ENCODE measurements at places on chromosomes 1 and 21.

GRCh38 chr1:10881046-10881445 is 84.6 kb upstream of the CASZ1 start:
- DNase-seq, result no peak

DNA sequence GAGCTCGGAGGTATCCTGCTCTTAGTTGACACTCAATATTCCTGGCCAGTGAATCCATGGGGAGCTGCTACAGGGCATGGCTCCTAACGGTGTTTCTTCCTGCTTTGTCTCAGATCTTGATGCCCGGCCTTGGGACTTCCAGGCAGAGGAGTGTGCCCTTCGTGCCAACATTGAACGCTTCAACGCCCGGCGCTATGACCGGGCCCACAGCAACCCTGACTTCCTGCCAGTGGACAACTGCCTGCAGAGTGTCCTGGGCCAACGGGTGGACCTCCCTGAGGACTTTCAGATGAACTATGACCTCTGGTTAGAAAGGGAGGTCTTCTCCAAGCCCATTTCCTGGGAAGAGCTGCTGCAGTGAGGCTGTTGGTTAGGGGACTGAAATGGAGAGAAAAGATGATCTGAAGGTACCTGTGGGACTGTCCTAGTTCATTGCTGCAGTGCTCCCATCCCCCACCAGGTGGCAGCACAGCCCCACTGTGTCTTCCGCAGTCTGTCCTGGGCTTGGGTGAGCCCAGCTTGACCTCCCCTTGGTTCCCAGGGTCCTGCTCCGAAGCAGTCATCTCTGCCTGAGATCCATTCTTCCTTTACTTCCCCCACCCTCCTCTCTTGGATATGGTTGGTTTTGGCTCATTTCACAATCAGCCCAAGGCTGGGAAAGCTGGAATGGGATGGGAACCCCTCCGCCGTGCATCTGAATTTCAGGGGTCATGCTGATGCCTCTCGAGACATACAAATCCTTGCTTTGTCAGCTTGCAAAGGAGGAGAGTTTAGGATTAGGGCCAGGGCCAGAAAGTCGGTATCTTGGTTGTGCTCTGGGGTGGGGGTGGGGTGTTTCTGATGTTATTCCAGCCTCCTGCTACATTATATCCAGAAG is 16.7 kb downstream of the ALX3 start:
- peak; percentile 23 for DNase-seq

- no peak for DNase-seq
These were observed 133.1 kb downstream of the SMYD3 start for GRCh38 chr1:246373828-246374569.

DNA sequence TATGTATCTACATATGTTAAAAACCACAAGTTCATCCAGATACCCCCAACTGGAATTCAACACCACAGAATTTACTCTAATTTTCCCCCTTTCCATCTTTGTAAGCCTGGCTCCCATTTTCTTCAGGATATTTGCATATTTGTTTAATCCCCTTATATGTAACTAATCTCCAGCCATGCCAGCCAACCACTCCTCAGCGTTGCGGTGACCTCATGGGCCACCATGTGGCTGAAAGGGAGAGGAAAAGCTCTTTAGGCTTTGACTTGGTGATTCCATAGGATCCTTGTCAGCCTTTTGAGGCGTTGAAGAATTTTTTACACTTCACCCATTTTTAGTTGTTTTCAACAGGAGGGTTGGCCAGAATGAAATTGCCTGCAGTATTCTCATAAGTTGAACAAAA is 10.0 kb downstream of the CLDN19 start:
- no peak for DNase-seq

GRCh38 chr1:183910845-183911244 is 105.9 kb downstream of the RGL1 start:
- DNase-seq, result no peak

GRCh38 chr1:221994274-221994698 is 252.4 kb upstream of the DUSP10 start:
- DNase-seq, result no peak

GRCh38 chr1:5001466-5001865 is 347.1 kb downstream of the AJAP1 start:
- no peak for DNase-seq

DNA sequence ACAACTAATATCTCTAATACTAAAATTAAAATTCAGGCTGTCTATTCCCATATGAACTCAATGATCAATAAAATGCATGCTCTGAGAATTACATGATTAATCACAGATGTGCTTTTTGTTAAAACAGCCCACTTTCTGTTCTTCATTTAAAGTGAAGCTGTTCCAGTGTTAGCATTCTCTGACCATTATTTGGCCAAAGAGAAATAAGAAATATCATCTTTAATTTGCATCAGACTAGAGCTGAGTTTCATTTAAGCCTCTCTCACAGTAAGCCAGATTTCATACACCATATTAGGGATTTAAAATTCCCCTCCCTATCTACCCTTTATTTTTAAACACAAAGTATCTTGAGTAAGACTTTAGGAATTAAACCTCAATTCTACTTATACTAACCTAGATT is 261.6 kb downstream of the TPR start:
- DNase-seq, result no peak

DNA sequence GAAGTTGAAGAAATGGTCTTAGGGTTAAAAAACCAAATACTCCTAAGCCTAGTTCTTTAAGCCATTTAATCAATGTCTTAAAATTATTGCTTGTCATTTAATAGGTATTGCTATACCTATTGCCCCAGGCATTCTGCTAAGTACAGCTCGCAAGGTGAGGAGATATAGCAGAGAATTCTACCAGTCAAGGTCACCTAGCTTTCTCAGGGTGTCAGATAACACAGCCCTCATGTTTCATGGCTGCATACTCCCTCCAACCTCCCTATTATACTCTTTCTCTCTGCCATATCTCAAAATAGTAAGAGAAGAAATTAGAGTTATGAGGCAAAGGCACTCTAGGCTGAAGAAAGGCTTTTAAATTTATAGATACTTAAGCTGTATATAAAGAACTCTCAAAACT is 68.4 kb upstream of the GPR88 start:
- no peak for DNase-seq

DNA sequence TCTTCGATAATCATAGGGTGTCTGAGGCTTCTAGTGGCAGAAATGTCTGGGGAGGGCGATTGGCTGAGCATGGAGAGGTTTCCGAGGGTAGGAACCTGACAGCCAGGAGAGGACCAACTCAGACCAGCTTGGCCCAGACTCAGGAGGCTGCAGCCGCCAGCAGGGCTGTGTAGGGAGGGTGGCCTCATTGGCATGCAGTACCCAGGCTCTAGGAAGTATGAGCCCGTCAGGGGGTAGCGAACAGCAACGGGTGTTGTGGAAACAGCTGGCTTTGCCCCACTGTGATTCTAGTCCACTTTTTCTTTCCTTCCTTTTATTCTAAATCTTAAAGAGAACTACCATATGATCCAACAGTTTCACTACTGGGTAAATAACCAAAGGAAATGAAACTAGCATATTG is 103.3 kb downstream of the DIRAS3 start:
- DNase-seq, result peak; percentile 41

- peak; percentile 7 for DNase-seq
These were observed at the start of gene CFAP45 for GRCh38 chr1:159900086-159900680. Gene CFAP45, minus strand, starts transcription at chr1:159900165. Its CDS starts 67 bp downstream, at chr1:159900098.

GRCh38 chr1:56686169-56686568 is 41.1 kb downstream of the PRKAA2 start:
- DNase-seq, result no peak

GRCh38 chr1:192118881-192119405 is 39.3 kb upstream of the RGS18 start:
- DNase-seq, result no peak

- DNase-seq, result no peak
These were observed 60.3 kb downstream of the FAAP20 start for GRCh38 chr1:2134266-2134620.

All from substantia nigra (tissue), 51 donors.